Left renal cortex interstitium (tissue), 4 donors: ENCODE measurements at places on chromosomes 5 and 9. TPM values are rescaled to one million over a fixed set of nuclear protein-coding genes. Genes with fewer than 3 reads are reported as not detected.

- DNase-seq: no peak
These were observed 11.1 kb upstream of the GARNL3 start for GRCh38 chr9:127253446-127253845.

GRCh38 chr5:124745928-124746915, at the start of gene ZNF608:
ZNF608 (minus strand) TSS chr5:124746639; CDS start chr5:124744989, 1,650 bp downstream.
- peak; percentile 81 for DNase-seq

DNA sequence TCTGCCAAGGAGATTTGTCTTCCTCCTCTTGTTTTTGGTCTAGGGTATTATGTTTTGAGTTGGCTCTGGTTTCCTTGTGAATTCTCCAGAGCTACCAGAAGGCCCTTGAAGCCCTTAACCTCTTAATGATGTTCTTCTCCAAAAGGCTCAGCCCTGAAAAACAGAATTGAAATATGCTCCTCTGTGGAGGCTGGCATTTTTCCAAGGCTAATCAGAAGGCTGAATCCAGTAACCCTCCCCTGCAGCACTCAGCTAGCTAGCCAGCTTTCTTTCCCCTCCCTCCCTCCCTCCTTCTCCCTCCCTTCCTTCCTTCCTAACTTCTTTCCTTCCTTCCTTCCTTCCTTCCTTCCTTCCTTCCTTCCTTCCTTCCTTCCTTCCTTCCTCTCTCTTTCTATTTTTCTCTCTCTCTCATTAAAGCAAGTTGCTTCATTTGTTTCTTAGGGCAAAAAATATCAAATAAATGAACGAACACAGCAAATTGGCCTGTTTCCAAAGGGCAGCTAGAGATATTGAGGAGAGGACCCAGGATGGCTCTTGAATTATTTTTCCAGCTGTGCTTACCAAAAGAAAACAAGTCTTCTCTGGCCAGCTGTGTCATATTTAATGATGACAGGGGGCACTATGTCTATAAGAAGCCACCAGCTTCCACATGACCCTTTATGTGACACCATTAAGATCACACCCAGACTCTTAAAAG, 38.7 kb downstream of the JAKMIP2 start:
- no peak for DNase-seq

DNA sequence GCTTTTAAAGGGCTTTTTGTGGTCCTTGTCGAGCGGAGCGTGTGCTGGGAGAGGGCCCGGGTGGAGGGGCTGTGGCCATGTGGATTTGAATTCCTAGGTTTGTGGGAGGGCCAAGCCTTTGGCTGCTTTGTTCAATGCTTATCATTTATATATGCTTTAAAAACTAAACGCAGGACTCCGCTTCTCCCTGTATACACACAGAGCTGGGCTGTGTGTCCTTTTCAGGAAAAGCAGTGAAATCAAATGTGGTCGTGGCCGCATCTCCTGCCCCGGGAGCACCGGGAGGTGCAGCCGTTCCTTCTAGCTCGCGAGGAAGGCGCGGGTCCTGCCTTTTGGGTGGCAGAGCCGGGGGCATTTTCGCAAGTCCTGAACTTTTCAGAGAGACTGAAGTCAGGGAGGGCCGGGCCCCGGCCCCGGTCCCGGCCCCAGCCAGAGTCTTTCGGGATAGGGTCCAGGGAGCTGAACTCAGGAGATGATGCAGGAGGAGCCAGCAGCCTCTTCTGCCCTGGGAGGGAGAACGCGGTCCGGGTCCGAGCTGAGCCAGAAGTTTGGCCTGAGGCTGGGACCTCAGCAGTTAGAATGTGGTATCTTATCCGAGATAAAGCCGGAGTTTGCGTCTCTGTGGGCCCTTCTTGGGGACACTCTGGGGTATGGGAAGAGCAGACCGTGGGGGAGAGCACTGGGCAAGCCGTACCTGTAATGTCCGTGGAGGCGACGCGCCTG, 158.8 kb downstream of the C9orf152 start:
- no peak for DNase-seq

Gene POU5F2
- 0.01 TPM for polyA plus RNA-seq
